Esophagus squamous epithelium (tissue), 5 donors: ENCODE measurements at places on chromosomes 5 and 9.

DNA sequence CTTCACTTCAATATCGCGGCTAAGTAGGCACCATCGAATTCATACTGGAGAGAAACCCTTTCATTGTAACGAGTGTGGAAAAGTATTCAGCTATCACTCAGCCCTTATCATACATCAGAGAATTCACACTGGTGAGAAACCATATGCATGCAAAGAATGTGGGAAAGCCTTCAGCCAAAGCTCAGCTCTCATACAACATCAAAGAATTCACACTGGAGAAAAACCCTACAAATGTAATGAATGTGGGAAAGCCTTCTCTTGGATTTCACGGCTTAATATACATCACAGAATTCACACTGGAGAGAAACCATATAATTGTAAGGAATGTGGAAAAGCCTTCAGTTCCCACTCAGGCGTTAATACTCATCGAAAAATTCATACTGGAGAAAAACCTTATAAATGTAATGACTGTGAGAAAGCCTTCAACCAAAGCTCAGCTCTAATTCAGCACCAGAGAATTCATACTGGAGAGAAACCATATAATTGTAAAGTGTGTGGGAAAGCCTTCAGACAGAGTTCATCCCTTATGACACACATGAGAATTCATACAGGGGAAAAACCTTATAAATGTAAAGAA, 9.5 kb downstream of the ZNF879 start:
- DNase-seq, result no peak

DNA sequence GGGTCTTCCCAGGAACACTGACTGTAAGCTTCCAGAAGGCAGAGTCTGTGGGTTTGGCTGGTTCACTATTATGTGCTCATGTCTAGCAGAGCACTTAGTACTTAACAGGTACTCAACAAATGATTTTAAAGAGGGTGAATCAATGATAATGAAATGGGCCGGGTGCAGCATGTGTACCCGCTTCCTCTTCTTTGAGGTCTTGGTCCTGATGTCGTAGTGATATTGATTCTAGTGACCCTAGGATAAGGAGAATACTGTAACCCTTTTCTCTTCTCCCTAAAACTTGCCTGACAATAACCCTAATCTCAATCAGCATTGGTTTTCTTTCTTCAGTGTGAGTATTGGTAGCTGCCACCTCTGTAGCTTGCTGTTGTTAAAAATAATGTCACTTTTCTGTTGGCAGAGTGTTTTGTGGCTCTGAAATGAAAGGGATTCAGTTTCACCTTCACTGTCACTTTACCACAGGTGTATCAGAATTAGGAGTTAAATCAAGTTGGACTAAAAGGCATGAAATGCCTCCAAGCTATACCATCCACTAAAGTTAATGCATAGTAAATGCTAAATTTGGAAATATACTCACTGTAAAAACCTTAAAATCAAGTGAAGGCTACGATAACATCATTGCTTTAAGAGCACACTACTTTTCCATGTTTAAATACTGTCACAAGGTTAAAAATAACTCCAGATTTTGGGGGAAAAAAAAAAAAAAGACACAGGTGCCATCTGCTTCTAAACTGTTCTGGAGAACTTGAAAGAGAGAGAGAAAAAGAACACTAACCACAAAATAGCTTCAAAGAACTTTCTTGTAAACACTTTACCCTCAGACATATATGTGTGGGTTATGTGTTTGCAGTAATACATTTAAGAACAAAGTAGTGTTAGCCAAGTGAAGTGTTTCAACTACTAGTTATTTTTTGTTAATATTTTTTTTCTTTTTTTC, 6.0 kb downstream of the CAMK4 start:
- DNase-seq, result no peak

DNA sequence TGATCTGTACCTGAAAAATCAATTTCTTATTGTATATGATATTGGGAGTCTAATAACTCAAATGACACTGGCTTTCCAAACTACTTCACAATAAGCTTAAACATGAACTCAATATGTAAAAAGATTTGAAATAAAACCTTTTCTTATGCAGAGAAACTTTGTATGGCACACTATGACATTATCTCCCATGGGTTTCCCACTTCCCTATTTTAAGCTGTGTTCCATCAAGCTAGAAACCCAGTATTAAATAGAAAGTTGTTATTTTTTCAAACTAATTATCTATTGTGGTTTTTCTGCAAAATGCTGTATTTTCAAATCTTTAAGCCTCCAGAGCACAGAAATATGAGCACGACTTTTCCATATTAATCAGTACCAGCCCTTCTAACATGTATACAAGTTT, 174.7 kb downstream of the NFIB start:
- no peak for DNase-seq

GRCh38 chr5:30809933-30810332, 383.6 kb upstream of the CDH6 start:
- DNase-seq, result no peak

- DNase-seq, result no peak
Measured at GRCh38 chr9:133063500-133064231, 1.9 kb downstream of the CEL start.

- no peak for DNase-seq
Measured at GRCh38 chr9:97374811-97375210, 37.1 kb upstream of the TDRD7 start.

GRCh38 chr9:107227774-107228173, 55.3 kb upstream of the RAD23B start:
- DNase-seq, result no peak

- DNase-seq, result no peak
Measured at GRCh38 chr9:26086396-26086795, 408.2 kb upstream of the TUSC1 start.

GRCh38 chr9:107261106-107261505, 22.0 kb upstream of the RAD23B start:
- no peak for DNase-seq

DNA sequence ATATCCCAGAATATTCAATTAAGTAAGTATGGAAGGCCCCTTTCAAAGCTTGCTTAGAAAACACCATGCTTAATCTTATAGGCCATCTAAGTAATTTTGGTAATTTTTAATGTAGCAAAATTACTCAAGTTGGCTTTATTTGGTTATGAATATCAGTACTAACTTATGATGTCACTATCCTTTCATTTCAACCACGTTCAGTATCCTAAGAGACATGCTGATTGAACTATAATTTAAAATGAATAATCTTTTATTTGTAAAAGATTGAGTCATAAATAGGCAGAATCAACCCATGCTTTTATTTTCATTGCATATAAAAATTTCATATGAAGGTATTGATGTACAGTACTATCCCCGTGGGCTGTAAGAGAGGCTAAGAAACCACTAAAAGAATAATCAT, 386.9 kb downstream of the RAB3C start:
- DNase-seq, result no peak

- DNase-seq, result no peak
Measured at GRCh38 chr9:13688223-13688989, 408.9 kb upstream of the MPDZ start.

- DNase-seq, result no peak
Measured at GRCh38 chr5:36367524-36367923, 65.8 kb upstream of the RANBP3L start.

DNA sequence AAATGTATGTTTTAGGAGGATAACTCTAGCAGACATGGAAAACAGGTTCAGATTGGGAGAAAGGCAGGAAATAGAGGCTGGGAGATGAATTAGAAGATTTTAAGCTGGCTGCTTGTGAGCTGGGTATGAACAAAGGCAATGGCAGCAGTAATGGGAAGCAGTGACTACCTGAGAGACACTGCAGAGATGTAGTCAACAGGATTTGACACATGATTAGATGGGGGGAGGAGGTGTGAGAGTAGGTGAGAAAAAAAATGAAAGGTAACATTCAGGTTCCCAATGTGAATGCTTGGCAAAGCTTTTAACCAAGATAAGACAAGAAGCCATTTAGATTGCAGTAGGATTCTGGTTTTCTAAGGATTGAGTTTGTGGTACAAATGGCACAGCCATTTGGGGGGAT, 22.8 kb upstream of the IFNE start:
- DNase-seq, result no peak

DNA sequence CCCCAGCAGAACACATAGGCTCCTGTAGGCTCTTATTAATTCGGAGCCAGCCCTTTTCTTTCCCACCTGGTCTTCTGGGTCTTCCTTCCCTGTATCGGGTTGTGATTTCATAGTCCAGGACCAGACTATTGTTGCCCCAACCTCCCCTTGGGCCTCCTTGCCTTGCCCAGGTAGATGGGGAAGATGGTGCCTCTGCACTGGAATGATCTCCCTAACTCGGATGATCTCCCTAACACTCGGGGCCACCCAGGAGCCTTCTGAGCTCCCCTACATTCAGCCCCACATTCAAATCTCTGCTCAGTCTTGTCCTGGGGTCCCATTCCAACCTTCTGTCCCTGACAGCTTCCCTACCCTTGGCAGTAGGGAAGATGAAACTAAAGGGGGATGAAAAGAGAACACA, 2.7 kb upstream of the IRF1 start:
- no peak for DNase-seq

- no peak for DNase-seq
Measured at GRCh38 chr5:73381590-73382400, 66.8 kb downstream of the FOXD1 start.

DNA sequence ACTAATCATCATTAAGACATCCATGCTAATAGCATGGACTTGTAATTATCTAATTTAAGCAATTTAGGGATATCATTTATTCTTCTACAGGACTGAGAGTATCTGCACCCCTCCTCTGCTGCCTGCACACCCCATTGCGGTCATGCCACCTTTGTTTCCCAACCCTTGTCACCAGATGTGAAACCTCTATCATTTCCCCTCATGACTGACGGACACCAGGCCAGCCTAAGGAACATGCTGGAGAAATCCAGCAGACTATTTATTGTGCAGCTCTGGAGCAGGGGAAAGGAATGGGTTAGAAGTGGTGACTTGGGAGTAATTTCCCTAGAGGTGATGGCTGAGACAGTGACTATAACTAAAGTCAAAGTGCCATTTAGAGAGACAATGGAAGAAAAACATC, 40.7 kb downstream of the UGCG start:
- DNase-seq, result no peak

DNA sequence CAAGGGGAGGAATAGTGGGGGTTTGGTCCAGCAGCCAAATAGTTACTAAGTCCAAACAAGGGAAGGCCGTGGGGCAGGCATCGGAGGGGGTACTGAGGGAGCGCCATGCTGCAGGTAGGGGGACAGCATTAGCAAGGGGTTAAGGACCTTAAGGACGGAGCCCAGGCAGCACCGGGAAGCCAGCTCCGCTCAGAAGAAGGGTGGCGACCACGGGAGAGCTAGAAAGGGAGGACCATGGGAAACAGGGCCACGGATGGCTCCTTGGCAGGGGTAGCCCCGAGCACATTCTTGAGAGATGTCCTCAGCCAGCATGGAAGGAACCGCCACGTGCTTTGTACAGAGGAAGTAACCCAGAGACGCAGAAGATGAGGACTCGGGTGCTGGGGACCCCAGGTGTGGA, 76.2 kb upstream of the STXBP1 start:
- DNase-seq, result no peak

GRCh38 chr5:34499001-34499734, 157.0 kb upstream of the RAI14 start:
- no peak for DNase-seq

DNA sequence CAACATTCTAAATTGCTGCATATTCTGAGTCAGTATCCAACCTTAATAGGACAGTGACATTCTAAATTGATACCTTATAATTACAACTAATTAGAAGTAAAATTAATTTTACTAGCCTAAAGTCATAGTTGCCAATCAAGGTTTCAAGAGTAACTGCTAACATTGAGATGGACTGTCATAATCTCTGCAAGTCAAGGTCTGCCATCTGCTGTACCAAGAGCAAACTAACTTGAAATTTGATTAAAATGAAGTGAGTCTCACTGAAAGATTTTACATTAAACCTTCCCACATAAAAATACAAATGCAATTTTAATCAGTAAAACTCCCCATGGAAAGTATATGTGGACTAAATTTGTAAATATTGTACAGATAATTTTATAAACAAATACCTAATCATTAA, 235.3 kb downstream of the PRDM9 start:
- no peak for DNase-seq

DNA sequence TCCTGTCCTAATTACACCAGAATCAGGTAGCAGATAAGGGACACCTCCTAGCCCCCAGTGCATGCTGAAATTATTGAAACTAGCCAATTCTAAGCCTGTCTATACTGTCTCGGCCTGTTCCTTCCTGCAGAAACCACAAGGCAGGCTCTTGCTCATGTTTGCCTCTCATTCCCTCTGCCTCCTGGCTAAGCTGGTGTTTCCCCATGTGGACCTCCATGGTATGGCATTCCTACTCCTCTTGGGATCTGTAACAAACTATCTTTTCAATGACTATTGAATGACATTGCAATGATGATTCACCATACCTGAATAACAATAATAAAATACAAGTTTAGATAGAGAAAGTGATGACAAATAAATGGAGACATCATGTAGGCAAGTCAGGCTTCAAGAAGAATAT, 35.6 kb upstream of the ADAMTS16 start:
- DNase-seq, result no peak

DNA sequence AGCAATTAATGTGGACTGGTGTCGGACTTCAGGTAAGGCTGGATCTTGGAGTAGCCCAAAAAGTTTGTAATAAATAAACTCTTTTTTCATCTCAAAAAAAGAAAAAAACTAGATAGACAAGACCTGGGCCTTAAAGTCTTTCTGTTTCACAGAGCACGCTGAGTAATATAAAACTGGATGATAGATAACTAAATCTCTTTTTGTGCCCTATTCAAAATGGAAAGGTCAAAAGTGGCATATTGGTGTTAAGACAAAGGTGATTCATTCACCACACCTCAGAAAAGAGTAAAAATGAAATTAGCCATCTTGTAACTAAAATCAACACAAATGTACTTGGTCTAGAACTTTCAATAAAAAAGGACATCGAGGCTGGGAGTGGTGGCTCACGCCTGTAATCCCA, 30.3 kb upstream of the RFK start:
- DNase-seq, result no peak

GRCh38 chr9:114035845-114036801, 42.0 kb downstream of the AMBP start:
- DNase-seq, result no peak

- no peak for DNase-seq
Measured at GRCh38 chr5:172920995-172921394, 38.2 kb upstream of the RPL26L1 start.

DNA sequence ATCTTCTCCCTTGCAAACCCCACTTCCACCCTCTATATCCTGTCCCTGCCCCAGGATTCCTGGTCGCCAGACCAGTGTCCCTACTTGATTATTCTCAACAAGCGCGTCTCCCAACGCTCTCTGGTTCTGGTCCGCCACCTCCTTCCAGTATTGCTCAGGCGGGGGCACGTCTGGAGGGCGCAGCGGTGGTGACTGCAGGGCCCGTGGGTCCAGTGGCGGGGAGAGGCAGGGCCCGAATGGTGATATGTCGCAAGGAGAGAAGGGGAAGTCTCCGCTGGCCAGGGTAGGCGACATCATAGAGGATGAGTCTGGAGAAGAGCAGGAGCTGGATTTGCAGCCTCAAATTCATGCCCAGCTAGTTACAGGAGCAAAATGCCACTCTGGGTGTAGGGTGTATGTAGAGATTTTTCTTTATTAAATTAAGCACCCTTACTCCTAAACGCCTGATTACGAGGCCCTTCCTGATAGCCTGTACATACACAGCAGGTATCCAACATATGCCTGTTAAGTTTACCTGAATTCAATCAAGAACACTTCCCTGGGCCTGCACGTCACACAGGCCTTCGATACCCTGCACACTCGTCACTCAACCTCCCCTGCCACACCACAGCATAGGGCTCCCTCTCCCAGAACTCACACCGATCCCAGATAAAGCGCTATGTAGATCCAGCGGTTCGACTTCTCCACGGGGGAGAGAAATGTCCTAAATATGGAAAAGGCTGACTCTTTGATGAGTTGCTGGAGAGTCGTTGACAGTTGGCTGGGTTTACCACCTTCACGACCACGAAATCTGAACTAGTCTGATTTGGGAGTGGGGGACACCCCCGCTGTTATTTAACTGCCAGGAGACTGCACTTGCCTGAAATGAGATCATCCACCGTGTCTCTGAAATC, 4.8 kb downstream of the MCIDAS start:
- DNase-seq, result no peak
